NCI-H1417 (cell line): ENCODE measurements at places on chromosomes 6 and 20.

GRCh38 chr20:2151858-2152281 lies 50.2 kb downstream of the STK35 start:
- DNase-seq = no peak

- DNase-seq = no peak
Observed at GRCh38 chr20:44367746-44368145, 12.2 kb downstream of the HNF4A start.

- DNase-seq = no peak
Observed at GRCh38 chr6:75202676-75203131, 3.1 kb downstream of the COL12A1 start.

DNA sequence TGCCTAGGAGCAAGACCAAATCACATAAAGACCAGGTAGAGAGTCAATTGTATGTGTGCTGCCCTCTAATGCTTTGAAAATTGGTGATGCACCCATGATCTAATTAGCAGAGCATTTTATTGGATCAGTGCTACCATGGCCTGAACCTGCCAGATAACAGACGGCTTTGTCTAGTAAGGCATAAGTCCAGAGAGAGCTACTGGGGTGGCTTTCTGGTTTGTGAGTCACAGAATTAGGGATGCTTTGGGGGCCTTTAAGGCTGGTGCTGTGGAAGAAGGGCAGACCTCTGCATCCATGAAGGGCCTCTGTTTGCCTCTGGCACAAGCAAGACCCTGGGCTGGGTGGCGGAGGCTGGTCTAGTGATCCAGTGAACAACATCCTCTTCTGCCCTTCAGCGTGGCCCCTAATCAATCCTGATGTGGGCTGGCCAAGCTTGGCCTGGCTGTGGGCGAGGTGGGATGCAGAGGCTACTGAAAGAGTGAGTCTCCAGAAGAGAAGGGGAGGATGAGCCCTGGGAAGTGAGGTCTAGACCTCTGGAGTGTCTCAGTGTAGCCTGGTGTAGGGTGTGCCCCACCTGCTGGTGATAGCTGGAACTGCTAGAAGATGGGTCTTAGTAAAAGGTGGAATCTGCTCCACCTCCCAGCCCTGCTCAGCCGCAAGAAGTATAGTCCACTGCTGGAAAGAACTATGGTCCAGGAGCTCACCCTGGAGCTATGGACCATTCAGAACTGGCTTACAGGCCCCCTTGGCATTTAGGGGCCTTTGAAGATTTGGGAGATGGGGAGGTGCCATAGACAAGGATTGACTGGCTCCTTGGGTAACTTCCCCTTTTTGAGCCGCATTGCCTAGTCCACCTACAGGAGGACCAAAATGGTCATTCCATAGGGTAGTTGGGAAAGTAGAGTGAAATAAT lies 36.7 kb upstream of the AAR2 start:
- DNase-seq = peak; percentile 73

GRCh38 chr20:15396026-15396425 lies 1058.6 kb upstream of the FLRT3 start:
- no peak for DNase-seq

- DNase-seq = no peak
Observed at GRCh38 chr20:2817891-2818595, 1.9 kb downstream of the TMEM239 start.

GRCh38 chr6:43744491-43744890 lies 25.5 kb upstream of the VEGFA start:
- DNase-seq = no peak

DNA sequence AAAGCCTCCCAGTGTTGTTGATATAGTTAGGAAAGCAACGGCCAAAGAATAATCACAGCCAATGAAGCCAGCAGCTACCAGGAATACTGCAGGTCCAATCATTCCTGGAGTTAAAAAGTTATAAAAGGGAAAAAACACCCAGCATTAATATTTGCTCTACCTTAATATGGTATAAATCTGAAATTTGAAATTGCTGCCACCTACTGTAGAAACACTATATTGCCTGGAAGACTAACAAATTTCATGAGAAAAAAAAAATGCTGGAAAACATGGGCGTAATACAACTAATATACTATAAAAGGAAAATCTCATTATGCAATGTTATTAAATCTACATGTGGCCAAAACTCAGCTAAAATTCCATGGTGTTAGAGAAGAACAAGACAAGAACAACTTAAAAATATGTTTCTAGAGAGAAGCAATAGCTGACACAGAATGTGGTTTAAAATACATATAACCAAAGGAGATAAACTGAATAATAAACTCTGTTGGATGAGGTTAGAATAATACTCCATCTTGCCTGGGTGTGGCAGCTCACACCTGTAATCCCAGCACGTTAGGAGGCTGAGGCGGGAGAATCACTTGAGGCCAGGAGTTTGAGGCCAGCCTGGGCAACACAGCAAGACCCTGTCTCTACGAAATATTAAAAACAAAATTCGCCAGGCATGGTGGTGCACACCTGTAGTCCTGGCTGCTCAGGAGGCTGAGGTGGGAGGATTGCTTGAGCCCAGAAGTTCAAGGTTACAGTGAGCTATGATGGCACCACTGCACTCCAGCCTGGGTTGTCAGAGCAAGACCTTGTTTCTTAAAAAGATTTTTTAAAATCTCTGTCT lies 43.1 kb downstream of the SLC17A5 start:
- peak; percentile 1 for DNase-seq

DNA sequence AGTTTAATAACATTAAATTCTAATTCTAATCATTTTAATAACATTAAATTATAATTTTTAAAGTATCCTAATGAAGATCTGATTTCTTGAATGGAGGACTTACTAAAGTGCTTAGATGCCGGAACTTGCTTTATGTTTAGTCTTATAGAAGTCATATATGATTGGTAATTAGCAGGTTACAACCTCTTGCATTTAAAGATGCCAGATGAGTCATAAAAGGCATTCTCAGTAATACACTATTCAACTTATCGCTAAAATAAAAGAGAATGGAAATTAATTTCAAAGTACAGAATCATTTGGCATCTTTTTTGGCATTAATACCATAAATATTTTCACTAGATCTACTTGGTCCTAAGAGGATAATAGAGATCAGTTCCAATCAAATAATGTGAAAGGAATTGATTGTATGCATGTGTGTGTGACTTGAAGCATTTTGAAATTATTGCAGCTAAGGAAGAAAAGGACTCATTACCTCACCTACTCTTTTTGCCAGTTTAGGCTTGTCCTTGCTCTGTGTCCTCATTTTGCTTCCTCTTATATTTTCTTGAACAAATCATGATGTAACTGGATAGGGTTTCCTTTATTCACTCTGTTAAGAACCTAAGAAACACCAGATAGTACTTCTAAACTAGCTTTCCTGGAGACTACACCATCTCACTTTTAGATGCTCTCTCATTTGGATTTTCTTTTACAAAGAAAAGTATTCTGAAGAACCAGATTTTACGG lies 2.7 kb downstream of the COL21A1 start:
- no peak for DNase-seq

GRCh38 chr6:92810913-92811312 lies 608.4 kb downstream of the EPHA7 start:
- DNase-seq = peak; percentile 80

DNA sequence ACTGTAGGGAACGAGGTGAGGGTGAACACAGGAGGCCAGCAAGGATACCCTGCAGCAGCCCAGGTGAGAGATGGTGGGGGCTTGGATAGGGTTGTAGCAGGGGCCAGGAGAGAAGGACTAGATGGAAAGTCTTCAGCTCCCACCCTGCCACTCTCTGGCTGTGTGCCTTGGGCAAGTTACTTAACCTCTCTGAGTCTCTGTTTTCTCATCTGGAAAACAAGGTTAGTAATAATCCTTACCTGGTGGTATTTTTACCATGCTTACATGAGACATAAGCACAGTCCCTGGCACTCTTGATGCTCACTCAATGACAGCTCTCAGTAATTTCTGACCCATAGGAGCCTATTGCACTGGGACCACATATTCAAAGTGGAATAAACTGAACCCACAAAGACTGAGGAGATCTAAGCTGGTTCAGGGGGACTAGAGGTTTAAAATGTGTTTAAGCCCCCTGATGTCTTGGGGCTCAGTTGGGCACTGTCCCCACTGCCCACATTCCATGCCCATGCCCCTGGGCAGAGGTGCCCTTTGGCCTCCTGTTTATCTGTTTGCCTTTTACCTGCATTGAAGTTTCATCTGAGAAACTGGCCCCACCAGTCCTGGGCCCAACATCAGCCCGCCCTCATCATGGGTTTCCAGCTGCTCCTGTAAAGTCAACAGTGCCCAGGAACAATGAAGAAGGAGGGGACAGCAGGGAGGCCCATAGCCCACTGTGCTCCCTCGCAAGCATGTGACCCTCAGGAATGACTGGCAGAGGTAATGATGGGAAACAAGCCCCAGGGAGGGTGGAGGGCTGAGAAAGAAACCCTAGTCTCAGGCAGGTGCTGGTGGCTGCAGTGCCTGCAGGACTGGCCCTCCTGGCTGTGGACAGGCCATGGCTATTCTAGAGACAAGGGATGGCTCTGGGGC lies 104.0 kb downstream of the VEGFA start:
- DNase-seq = peak; percentile 76

DNA sequence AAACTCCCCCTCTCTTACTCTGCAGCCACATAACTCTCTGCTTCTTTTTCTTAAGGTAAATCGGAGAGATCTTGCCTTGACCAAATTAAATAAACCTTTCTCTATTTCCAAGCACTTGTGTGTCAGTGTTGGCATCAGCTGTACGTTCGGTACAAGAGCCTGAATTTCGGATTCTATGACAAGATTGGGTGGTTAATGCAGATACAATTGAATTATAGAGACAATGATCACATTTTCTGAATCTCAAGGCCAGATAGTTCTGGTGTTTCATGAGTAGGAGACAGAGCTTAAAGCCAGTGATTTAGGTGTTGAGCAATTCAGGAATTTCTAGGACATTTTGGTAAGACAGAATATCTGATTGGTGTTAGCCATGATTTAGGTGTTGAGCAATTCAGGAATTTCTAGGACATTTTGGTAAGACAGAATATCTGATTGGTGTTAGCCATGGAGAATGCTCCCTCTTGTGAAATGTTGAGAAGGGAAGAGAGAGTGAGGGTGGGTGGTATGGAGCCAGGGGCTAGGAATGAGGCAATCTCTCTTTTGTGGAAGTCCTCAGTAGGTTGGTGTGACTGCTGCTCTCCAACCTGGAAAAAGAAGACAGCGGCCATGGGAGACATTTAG lies 5.1 kb downstream of the SPINT3 start:
- DNase-seq = no peak
